ENCODE measurements at places on chromosomes 2 and 18. TPM values are rescaled to one million over a fixed set of nuclear protein-coding genes. Genes with fewer than 3 reads are reported as not detected.

- DNase-seq, result no peak
These were observed 154.5 kb downstream of the AGPS start for GRCh38 chr2:177547122-177547521.

- no peak for DNase-seq
These were observed 123.7 kb downstream of the TFCP2L1 start for GRCh38 chr2:121161272-121161671.

DNA sequence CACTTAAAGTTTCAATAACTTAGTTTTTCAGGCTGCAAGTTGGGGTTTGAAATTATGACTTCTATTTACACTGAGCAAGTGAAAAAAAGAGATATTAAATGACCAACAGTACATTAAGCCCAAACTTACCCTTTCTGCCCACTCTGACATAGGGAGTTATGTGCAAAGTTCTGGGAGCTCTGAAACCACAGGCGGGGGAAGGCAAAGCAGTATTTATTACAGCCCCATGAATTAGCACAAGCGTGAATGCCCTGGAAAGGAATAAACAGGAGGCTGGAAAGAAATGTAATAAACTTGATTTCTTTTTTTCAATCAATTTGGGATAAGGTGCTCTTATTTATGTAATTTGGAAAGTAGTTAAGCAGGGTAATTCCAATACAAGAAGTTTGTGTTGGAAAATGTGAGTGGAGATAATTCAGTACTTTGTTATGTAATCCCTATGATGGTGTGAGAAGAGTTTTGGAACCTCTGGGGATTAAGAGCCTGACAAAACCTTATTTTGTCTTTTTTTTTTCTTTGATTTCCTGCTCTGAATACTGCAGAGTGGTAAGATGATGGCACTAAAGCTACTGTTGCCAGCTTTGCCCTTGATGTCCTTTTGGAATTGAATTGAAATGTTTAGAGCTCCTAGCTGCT is 351.5 kb downstream of the ARHGAP15 start:
- no peak for DNase-seq

IRS1 gene
- total RNA-seq, result 13.0 TPM

DNA sequence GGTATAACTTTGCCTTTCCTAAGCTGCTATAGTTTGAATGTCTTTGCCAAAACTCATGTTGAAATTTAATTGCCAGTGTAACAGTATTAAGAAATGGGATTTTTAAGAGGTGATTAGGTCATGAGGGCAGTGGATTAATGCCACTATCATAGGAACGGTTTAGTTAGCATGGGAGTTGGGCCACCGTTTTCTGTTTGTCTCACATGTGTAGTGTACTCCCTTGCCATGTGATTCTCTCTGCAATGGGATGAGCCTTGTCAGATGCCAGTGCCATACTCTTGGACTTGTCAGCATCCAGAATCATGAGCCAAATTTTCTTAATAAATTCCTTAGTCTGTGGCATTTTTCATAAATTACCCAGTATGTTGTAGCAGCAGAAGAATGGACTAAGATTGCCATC is 388.9 kb upstream of the RGPD4 start:
- no peak for DNase-seq

- no peak for DNase-seq
These were observed 26.1 kb downstream of the MPHOSPH10 start for GRCh38 chr2:71156573-71156972.

DNA sequence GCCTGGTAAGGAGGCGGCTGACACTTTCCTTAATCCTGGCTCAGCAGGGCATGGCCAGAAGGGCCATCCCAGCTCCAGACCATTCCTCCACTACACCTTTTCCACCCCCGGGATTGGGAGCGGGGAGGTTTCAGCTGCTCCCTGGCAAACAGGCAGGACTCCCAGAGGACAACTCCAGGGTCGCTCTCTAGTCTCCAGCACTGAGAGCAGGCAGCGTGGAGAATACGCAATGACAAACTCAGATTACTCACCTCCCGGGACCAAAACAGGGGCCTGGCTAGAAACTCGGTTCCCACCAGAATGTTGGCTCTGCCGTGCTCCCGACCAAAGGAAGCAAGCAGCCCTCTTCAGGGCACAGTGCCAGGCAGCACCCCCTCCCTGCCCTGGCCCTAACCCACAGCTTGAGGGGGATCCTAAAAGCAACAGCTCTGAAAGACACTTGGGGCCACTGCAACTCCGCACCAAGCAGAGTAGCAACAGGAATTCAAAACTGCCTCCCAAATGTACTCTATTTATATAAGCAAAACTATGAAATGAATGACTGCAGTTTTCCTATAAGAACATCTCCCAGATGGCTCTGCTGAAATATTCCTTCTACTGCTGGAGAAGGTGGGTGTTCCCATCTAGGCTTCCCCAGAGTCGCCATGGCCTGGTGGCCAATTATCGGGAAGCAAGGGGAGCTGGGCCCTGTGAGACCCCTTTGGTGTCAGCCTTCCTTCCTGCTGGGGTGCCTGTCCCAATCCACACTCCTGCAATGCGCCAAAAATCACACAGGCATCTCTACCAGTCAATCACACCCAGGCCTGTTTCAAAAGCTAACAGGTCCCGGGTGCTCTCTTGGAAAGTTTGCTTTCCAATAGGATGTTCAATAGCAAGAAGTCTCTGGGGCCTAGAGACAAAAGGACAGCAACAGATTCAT is 61.2 kb upstream of the POMC start:
- no peak for DNase-seq

EVA1A gene
- 67.0 TPM for total RNA-seq

DNA sequence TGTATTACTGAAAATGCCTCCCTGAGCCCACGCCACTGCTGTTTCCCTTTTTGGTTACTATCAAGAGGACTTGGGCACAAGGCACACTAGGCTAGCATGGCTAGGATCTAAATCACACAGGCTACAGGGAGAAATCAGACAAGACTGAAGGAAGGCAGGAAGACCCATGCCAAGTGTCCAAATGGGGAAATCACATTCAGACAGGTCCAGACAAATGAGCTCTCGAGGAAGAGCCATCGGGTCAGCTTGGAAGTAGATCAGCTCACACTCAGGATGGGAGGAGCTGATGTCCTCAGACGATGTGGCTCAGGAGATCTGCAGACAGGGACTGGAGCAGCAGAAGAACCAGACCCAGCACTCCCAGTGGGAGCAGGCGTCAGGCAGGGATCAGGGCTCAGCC is 113.2 kb downstream of the COL6A3 start:
- DNase-seq, result no peak

- DNase-seq, result no peak
These were observed 44.2 kb downstream of the PROC start for GRCh38 chr2:127462461-127462860.

GRCh38 chr2:120346667-120347358 is 877 bp downstream of the INHBB start:
- no peak for DNase-seq
